Tibial nerve (tissue), 4 donors: ENCODE measurements at places on chromosomes 3 and 15.

DNA sequence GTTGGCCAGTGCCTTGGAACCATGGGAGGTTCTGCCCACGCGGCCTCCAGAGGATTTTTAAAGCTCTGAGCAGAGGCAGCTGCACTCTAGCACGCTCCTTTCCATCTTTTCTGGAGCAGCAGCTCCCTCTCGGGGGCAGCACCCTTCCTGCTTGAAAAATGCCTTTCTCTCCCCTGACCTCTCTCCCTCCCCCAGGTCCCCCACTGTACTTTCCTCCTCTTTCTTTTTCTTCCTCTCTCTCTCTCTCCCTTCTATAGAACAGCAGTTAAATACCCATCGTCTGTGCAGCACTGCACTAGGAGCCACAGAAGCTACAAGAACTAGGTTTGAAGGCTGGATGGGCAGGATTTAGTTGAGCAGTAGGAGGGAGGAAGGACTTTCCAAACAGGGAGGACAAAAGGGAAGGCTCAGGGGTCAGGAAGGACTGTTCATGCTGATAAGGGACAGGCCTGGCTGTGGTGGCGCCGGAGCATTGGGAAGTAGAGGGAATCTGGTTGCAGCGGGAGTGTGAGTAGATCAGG lies 4.4 kb downstream of the ALPK3 start:
- no peak for DNase-seq

- no peak for DNase-seq
Observed at GRCh38 chr15:53527996-53528395, 231.5 kb downstream of the WDR72 start.

- no peak for DNase-seq
Observed at GRCh38 chr3:155312781-155313180, 19.3 kb upstream of the STRIT1 start.

DNA sequence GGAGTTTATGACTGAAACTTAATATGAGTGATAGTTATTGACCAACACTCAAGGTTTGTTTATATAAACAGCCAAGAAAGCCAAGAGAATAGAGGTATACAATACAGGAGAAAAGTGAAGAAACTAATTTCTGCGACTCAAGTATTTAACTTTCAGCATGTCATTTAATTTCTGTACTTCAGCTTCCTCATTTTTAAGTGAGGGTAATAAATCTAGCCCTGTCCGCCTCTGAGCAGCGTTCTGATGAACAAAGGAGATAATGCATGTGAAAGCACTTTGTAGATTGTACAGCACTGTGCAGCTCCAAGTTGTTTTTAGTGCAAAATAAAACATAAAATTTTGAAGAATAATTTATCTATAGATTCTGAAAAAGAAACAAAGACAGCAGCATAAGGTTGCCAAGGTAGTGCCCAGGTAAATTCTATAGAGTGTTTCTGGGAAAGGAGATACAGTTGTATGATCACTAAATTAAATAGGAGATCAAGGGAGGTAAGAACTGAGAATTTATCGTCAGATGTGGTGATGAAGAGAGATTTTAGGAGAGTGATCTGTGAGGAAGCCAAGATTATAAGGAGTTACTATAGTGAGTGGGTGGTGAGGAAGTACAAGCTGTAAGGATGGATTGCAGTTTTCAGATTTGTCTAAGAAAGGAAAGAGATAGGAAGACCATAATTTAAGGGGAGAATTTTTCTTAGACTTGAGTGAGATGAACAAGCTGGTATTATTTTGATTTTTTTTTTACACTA lies 71.3 kb downstream of the RASA2 start:
- no peak for DNase-seq

DNA sequence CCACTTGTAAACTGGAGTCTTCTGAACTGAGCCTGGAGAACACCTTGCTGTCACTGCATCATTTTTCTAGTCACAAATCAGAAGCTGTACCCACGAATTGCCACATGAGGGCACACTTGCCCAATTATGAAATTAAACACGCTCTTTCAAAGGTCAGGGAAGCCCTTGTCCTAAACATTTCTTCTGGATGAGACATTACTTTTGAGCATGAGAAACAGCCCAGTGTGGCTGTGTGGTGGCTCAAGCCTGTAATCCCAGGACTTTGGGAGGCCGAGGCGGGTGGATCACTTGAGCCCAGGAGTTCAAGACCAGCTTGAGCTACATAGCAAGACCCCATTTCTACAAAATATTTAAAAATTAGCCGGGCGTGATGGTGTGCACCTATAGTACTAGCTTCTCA lies 27.5 kb upstream of the CFAP161 start:
- DNase-seq, result peak; percentile 74

- no peak for DNase-seq
Observed at GRCh38 chr15:84922530-84922929, 38.1 kb downstream of the SLC28A1 start.

DNA sequence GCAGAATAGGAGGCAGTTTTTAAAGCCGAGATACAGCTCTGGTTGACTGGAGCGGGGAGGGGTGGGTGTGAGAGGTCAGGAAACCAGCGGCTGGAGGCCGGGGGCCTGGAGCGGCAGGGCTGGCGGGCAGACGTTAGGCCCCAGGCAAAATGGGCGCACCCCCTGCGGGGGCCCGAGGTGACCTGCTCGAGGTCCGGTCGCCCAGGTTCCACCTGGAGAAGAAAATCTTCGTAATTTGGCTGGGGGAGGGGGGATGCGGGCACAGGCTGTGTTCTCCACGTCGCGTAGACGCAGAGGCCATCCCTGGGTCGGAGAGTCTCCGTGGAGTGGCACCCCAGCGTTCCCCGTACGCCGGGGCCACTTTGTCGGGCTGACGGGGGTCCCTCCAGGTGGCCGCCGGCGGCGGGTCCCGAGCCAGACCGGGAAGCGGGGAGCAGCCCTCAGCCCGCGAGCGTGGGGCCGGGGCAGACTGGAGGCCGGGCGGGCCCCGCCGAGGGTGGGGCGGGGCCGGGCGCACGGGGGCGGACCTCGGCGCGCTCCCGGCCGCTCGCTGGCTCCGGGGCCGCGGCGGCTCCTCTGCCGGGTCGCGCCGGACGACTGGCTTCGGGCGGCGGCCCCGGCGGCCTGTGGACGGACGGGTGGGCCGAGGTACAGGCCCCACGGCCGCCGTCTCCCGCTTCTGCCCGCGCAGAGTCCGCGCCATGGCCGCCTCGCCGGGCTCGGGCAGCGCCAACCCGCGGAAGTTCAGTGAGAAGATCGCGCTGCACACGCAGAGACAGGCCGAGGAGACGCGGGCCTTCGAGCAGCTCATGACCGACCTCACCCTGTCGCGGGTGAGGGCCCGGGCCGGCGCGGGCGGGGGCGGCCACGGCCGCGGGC lies at the start of gene CRTC3:
CRTC3 (plus strand) TSS at position 553 of the 879 bp plus-strand sequence; CDS start at position 702, 149 bp downstream.
- DNase-seq, result peak; percentile 23

DNA sequence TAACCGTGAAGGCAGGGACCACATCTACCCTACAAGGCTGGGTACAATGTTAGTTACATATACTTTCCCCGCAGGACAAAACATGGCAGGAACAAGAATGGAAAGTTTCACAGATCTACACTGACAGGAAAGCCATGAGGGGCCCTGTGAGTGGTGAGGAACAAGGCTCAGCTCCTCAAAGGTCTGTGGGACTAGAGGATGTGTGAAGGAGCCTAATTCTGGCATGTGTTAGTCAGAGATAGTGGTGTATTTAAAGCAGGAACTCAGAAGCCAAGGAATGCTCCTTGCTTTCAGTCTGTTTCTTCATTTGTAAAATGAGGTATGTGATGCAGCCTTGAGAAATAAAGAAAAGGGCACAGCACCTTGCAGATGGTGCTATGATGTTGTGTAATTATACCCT lies 25.1 kb downstream of the ETV5 start:
- no peak for DNase-seq

DNA sequence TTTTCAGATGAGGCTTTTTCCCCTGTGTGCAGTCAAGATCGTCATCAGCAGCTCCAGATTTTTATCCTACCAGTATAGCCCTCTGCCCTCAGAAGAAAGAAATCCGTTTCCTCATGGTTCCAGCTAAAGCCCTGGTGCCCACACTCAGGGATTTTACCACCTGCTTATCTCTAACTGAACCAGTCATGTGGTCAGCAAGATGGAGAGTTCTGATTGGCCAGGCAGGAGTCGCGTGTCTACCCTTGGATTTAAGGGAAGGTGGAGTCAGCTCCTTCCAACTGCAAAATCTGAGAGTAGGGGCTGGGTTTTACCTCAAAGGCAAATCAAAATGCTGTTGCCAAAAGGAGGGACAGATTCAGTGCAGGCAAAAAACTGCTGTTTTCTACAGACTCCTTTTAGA lies 135.3 kb downstream of the LRTM1 start:
- no peak for DNase-seq

DNA sequence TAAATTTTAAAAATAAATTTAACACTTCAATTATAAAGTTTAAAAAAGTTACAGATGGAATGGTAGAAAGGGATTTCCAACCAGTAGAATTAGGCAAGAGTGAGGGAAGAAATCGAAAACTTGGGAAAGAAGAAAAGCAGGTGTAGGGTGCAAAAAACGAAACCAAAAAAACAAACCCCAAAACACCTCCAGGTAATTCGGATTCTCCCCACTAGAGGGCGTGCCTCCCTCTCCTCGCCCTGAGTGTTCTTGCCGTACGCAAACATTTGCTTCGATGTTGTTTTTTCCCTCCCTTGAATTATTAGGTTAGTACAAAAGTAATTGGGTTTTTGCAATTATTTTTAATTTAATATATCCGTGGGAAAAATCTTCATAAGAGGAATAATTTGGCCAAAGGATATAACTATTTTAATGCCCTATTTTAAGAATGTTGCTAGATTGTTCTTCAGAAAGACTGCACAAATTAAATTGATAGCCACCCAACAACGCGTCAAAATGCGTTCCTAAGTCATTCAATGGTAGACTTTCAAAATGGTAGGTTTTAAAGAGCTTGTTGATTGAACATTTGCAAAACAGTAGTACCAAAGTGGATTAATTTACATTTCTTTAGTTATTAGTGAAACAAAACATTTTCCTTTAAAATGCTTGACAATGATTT lies 63.7 kb downstream of the SLC30A4 start:
- peak; percentile 63 for DNase-seq

GRCh38 chr3:194284351-194284750 lies 66.8 kb downstream of the CPN2 start:
- no peak for DNase-seq

DNA sequence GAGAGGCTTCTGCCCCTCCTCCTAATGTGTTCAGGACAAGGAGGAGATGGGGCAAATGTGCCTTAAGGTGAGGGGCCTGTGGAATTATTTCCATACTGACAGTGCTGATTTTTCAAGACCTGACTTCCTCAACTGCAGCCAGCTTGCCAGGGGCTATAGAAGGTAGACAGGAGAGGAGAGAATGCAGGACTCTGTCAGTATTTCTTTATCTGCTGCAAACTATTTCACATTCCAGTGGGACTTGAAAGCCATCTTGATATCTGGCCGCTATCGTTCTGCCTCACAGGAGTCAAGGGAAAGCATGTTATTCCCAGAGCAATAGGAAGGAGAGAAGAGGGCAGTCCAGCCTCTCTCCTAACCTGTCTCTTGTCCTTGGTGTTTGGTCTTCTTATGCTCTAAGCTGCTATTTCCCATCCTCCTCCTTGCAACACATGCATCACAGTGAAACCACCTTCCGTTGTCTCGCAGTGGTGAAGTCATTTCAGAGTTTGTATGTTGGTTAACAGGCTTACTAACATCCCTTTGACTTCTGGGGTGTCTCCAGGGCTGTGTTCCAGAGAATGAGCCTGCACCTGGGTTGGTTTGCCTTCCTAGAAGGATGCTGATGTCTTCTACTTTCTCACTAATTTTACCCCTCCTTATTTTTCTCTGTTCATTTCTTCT lies 95.1 kb upstream of the MRPS22 start:
- no peak for DNase-seq

DNA sequence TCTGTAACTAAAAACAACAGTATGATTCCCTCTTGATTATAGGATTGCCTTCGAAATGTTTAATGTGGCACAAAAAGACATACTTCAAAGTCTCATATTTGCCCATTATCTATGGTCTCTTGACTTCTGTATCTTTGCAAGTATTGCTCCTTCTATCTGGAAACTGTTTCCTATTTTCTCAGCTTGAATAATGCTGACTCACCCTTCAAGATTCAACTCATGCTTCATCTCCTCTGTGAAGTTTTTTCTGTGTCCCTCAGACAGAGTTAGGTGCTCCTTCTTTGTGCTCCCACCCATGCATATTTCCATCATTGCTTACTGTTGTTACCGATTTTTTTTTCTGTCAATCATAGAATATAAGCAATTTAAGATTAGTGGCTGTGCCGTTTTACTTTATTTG lies 192.8 kb upstream of the ROBO1 start:
- DNase-seq, result no peak

DNA sequence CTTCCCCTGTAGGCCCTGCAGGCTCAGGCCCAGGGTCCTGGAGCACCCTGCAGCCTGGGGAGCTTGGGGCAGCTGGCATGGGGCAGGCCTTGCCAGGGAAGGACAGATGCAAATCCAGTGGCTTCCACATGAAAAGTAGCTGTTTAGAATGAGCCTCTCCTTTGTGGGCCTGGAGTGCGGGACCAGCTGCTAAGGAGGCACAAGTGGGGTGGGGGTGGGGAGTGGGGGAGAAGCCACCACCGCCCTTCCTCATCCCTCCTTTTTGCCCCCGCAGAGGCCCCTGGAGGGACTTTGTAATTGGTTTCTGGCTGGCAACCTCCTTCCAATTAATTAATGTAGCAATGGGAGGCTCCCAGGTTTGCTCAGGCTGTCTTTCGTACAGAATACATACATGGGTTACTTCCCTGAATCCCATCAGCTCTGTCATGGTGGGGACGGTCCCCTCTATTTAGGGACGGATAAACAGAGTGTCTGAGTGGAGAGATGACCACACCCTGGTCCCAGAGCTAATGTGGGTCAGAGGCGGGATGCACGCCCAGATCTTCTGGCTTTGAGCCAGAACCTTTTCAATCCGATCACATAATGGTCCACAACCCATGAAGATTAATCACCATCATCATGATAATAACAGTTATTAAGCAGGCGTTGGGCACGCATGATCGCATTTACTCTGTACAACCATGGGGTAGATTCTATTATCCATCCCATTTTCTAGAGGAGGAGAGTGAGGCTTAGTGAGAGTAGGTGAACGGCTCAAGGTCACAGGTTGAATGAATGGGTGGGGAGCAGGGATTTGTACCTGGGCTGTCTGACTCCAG lies 6.2 kb downstream of the CORO2B start:
- no peak for DNase-seq

- no peak for DNase-seq
Observed at GRCh38 chr3:39013289-39013688, 38.5 kb downstream of the SCN11A start.

DNA sequence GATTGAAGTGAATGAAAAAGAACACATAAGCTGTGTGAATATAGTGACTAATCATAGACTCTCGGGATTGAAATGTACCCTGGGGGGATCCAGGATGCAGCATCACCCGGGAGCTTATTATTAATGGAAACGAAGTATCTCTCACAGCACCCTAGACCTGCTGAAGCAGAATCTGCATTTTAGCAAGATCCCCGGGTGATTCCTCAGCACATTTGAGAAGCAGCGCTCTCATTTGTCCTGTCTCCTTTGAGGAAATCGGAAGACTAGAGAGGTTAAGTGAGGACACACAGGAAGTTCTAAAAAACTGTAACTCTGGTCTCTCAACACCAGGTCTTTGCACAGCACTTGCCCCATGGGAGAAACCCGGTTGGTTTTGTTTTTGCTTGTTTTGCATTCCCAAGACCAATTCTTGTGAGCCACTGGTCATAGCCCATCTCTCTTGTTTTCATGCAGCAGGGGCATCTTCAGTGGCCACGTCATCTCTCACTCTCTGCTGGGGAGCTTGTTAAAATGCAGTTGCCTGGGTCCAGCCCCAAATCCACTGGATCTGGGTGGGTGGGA lies 30.2 kb downstream of the ZNF710 start:
- no peak for DNase-seq
